ENCODE measurements at places on chromosomes 1 and 21.

DNA sequence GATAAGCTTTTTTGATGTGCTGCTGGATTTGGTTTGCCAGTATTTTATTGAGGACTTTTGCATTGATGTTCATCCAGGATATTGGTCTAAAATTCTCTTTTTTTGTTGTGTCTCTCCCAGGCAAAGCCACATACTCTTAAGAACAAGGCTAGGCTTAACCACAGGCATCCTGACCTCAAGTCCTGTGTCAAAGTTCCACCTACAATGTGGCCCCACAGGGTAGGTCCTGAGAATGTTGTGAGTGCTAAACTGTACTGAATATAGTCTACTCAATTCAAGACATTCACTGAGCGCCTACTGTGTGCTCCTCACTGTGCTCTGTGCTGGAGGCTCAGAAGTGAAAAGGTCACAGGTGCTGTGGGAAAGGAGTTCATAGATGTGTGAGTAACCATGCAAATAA is 20.6 kb downstream of the DDAH1 start:
- no peaks in the 10 kb centered on the region for H3K4me1 ChIP-seq
- no peak overlapping the region for H3K27ac ChIP-seq
- no peaks in the 10 kb centered on the region for H3K27me3 ChIP-seq
- DNase-seq: no peak

DNA sequence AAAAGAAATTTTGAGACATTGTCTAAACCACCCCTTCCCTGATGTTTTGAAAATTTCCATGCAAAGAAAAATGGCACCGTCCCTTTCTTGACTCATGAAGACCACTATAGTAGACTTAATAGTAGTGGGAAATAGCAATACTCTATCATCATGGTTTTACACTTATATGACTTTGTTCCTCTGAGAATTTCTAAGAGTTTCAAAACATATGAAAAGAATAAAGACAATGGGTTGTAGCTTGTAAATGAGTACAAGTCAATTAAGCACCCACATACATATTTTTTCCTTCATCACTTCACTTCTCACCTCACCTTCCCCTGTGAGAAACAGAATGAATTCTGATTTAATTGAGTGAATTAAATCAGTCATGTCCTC is 151.7 kb downstream of the LYPLAL1 start:
- H3K36me3 ChIP-seq: no peaks in the 10 kb centered on the region
- H3K27ac ChIP-seq: no peak overlapping the region
- no peak overlapping the region for H3K4me3 ChIP-seq
- no peak for DNase-seq

- H3K36me3 ChIP-seq: no peaks in the 10 kb centered on the region
- H3K27ac ChIP-seq: no peak overlapping the region
- H3K4me3 ChIP-seq: no peak overlapping the region
- no peak for DNase-seq
- H3K27me3 ChIP-seq: no peaks in the 10 kb centered on the region
These were observed 31.4 kb upstream of the DENND1B start for GRCh38 chr1:197806718-197807117.

GRCh38 chr1:29651684-29652665 is 415.7 kb downstream of the PTPRU start:
- no peaks in the 10 kb centered on the region for H3K27me3 ChIP-seq
- H3K4me3 ChIP-seq: no peak overlapping the region
- no peak overlapping the region for H3K27ac ChIP-seq
- H3K4me1 ChIP-seq: no peaks in the 10 kb centered on the region

DNA sequence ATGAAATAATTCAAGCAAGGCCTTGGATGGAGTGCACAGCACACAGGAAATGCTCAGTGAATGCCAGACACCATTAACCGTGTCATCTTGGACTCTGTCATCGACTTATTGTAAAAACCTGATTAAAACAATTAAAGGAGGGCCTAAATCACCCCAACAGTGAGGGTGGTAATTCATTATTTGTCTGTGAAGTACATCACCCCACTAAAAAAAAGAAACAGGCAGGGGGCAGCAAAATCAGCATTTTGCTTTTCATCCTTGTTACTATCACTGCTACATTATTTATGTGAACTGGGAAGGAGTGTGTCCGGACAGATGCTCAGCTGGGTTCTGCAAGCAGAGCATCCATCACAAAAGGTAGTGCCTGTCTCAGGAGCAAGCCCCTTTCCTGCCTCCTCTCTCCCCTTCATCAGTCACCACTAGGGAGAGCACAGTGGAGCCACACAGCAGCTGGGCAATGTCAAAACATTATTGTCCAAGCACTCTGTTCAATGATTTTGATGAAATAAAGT is 98.5 kb downstream of the RERE start:
- H3K27me3 ChIP-seq: no peaks in the 10 kb centered on the region
- H3K36me3 ChIP-seq: no peaks in the 10 kb centered on the region
- H3K4me3 ChIP-seq: no peak overlapping the region
- H3K27ac ChIP-seq: no peak overlapping the region
- no peak for DNase-seq

DNA sequence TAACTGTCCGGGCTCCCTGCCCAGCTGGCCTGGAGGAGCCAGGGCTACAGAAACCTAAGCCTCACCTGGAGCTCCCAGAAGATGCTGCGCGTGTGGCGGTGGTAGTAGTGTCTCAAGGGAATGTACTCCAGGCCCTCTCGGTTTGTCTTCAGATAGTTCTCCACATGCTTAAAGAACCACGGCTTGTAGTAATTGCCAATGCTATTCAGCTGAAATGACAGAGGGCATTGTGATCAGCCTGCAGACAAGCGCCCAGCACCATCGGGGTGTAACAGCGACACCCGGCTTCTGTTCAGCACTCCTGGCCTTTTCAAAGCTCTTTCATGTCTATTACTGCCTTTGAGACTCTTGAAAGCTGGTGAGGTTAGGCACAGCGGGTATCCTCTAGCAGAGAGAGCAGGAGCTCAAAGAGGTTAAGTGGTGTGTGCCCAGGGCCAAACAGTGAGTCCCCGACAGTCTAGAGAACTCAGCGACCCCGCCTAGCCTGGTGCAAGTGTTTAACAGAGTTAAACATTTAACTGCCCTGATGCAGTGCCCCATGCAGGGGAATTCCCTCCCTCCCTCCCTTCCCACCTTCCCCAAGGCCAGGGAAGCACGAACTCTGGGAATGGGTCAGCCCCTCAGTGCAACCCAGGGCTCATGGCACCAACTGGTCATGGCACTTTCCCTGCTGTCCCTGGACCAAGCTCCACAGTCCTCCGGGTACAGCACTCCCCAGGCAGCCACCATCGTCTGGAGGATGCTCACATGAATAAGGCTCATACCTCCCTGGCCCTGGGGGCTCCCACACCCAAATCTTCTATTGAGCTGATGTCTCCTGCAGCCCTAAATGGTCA is 21.5 kb downstream of the DHCR24 start:
- no peaks in the 10 kb centered on the region for H3K27me3 ChIP-seq
- peaks cover 33% of the 10 kb centered on the region for H3K36me3 ChIP-seq
- no peak overlapping the region for H3K4me3 ChIP-seq
- no peak overlapping the region for H3K27ac ChIP-seq
- no peak for DNase-seq
- H3K4me1 ChIP-seq: peaks cover 19% of the 10 kb centered on the region

DNA sequence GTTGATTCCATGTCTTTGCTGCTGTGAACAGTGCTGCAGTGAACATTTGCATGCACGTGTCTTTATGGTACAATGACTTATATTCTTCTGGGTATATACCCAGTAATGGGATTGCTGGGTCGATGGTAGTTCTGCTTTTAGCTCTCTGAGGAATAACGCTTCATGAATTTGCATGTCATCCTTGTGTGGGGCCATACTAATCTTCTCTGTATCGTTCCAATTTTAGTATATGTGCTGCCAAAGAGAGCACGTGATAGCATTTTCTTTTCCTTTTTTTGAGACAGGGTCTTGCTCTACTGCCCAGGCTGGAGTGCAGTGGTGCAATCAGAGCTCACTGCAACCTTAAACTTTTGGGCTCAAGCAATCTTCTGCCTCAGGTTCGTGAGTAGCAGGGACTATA is 24.9 kb upstream of the MAP1LC3C start:
- H3K4me3 ChIP-seq: no peak overlapping the region
- H3K27ac ChIP-seq: no peak overlapping the region
- DNase-seq: no peak
- H3K27me3 ChIP-seq: no peaks in the 10 kb centered on the region
- H3K4me1 ChIP-seq: no peaks in the 10 kb centered on the region
- H3K36me3 ChIP-seq: no peaks in the 10 kb centered on the region

GRCh38 chr1:195721210-195721971 is 886.8 kb downstream of the KCNT2 start:
- H3K36me3 ChIP-seq: no peaks in the 10 kb centered on the region
- no peaks in the 10 kb centered on the region for H3K4me1 ChIP-seq
- no peak overlapping the region for H3K4me3 ChIP-seq
- DNase-seq: no peak
- H3K27me3 ChIP-seq: no peaks in the 10 kb centered on the region

GRCh38 chr1:116270316-116271057 is 102.6 kb upstream of the ATP1A1 start:
- no peaks in the 10 kb centered on the region for H3K27me3 ChIP-seq
- no peaks in the 10 kb centered on the region for H3K36me3 ChIP-seq
- no peak for DNase-seq
- no peak overlapping the region for H3K4me3 ChIP-seq
- H3K4me1 ChIP-seq: peaks cover 8% of the 10 kb centered on the region

DNA sequence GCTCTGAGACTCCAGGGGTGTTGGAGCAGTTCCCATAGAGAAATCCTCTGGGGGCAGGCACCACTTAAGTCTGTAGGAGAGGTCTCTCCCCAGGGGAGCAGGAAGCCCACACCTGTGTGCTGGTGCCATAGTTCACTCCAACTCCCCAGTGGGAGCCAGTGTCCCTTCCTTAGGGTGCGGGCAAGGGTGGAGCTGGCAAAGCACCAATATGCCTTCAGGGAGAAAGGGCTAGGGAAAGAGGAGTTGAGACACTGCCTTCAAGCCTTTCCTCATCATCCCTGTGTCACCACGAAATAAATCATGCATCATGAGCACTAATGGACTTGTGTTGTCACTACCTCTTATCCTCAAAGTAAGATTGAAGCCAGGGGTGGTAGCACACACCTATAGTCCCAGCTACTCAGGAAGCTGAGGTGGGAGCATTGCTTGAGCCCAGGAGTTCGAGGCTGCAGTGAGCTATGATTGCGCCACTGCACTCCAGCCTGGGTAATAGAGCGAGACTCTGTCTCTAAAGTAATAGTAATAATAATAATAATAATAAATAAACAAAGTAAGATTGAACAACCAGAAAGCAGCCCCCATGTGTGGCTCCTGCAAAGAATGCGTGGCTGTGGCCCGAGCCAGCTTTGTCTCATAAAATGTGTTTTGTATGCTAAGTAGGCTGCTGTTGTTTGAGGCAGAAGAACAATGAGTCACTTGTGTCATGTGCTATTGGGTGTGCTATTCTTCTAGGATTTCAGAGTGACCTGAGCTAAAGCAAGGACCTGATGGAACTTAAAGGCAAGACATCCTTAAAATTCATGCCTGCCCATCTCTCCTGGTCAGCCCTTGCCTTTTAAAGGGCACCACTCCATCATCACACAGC is 6.7 kb upstream of the TIE1 start:
- peak overlapping the region; percentile 80 for H3K27ac ChIP-seq
- H3K27me3 ChIP-seq: no peaks in the 10 kb centered on the region
- peaks cover 12% of the 10 kb centered on the region for H3K4me1 ChIP-seq
- H3K4me3 ChIP-seq: no peak overlapping the region
- no peaks in the 10 kb centered on the region for H3K36me3 ChIP-seq
- DNase-seq: no peak

DNA sequence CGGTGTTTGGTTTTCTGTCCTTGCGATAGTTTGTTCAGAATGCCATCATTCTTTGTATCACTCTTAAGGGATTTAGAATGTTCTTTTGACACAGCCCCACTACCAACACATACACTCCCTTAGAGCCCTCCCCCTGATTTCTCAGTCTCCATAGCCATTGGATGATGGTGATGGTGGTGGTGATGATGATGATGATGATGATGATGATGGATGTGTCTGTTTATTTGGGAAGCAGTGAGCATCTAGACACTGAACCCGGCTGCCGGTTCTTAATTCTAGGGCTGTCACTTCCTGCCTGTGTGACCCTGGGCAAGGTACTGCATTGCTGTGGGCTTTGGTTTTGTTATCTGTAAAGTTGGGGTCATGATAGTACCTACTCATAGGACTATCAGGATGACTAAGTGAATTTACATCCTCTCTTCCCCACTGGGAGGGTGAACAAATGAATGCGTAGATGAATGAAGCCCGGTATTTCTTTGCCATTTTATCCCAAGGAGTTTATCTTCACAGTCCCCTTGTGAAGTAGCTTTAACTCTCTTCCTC is 100.7 kb downstream of the HUNK start:
- no peak for DNase-seq
- H3K4me3 ChIP-seq: no peak overlapping the region
- H3K27me3 ChIP-seq: no peaks in the 10 kb centered on the region
- no peak overlapping the region for H3K27ac ChIP-seq

DNA sequence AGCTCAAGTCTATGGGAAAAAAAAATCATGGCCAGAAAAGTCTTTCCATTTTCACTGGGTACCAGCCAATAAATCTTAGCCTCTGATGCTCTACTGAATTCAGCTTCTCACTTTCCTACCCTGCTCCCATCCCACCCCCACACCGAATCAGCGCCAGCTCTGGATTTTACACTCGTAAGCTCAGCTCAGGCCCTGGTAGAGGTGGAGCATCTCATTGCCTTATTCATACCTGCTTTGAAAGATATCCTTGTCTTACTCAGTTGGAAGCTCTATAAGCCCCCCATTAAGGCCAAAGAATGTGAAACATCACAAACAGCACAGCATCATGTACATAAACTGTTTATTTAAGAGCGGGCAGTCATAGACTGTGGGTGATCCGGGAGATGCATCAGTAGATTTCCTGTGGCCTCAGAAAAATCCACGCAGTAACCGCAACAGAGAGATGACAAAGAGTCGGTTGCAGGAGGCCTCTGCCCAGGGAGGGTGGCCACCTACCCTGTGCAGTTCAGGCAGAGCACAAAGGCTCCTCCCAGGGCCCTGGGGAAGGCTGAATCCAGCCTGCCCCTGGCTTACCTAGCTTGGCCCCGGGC is 36.4 kb upstream of the ETS2 start:
- H3K4me3 ChIP-seq: no peak overlapping the region
- H3K27ac ChIP-seq: peak overlapping the region; percentile 46
- no peaks in the 10 kb centered on the region for H3K36me3 ChIP-seq
- H3K4me1 ChIP-seq: peaks cover 24% of the 10 kb centered on the region

DNA sequence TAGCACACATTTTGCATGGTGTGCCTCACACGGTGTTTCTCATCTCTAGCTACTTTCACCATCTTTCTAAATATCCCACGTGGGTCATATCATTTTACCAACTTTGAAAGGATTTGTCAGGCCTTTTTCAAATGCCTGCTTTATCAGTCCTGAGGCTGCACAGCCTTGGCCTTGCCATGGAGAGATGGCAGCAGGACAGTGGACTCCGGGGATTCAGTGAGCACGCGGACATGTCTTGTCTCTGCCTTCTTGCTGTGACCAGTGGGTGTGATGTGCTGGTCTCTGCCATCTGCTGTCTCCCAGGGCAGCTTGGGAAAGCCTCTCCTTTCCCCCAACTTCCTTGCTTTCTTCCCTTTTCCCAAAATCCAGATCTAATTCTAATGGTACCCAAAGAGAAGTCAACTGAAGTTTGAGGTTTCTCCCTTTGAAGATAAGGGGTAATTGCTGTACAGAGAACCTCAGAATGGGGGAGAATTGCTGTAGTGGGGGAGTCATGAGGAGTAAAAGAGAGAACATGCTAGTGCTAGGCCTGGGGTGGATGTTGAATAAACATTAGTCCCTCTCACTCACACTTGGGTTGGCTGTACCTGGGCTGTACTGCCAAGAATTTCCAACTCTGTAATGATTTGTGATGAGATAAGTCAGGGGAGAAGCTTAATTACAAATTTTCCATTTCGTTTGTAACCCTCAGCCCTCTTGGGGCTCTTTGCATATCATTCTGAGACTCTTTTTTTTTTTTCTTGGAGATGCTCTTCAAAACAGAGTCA is 99.5 kb downstream of the GALNT2 start:
- no peak for DNase-seq
- H3K4me1 ChIP-seq: peaks cover 3% of the 10 kb centered on the region
- no peaks in the 10 kb centered on the region for H3K27me3 ChIP-seq
- H3K36me3 ChIP-seq: no peaks in the 10 kb centered on the region
- H3K4me3 ChIP-seq: no peak overlapping the region

Measured in upper lobe of left lung (tissue), 6 donors.